Ecto neural progenitor cell (in vitro differentiated cells): ENCODE measurements at places on chromosomes 3 and 15.
A peak's percentile ranks its signal among the peaks of the same experiment; 100 is the strongest.

DNA sequence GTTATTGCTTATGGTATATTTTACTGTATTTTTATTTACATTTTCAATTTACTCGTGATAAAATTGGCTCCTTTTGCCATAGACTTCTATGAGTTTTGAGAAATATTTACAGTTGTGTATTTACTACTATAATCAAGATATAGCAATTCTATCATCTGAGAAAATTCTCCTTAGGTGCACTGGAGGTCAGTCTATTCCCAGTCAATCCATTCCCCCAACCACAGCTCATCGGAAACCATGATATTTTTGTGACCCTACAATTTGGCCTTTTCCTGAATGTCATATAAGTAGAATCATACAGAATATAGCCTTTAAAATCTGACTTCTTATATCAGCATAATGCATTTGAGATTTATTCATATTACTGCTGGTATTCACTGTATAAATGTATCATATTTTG lies 114.7 kb upstream of the LRTM1 start:
- DNase-seq, result no peak

- DNase-seq, result no peak
Measured at GRCh38 chr3:158470944-158471638, 99.9 kb upstream of the MLF1 start.

- no peak for DNase-seq
Measured at GRCh38 chr15:26972636-26973035, 1.7 kb downstream of the GABRG3 start.

DNA sequence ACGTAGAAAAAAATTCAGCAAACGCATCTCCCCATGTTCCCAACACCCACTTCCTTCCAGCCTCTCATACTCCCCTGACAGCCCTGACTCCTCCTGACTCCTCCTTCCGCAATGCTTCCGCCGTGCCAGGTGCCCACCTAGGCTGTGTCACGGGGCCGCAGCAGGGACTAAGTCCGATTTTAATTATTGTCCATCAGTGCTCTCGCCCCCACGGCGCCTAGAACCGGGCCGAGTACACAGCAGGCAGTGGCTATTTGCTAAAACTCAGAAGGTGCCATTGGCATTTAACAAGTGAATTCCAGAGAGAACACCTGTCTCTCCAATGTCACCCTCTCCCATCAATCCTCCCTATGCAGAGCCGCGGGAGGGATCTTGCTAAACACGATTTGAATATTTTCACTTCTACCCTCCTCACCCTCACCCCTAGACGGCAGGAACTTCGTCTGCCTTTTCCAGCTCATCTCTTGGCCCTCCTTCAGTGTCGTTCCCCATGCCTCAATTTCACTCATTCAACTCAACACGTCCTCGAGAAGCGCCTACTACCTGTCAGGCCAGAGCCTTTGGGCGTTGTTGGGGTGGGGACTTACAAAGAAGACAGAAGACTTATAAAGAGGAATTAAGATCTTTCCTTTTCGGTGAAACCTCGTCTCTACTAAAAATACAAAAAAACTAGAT lies 11.5 kb upstream of the SHF start:
- DNase-seq, result no peak

DNA sequence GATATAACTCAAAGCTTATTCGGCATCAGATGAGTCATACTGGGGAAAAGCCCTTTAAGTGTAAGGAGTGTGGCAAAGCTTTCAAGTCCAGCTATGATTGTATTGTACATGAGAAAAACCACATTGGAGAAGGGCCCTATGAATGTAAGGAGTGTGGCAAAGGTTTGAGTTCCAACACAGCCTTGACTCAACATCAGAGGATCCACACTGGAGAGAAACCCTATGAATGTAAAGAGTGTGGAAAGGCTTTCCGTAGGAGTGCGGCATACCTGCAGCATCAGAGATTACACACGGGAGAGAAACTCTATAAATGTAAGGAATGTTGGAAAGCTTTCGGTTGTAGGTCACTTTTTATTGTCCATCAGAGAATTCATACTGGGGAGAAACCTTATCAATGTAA lies 7.5 kb downstream of the ZNF621 start:
- DNase-seq, result no peak

- DNase-seq, result peak; percentile 69
Measured at GRCh38 chr3:157104928-157105652, 54.9 kb downstream of the CCNL1 start.

DNA sequence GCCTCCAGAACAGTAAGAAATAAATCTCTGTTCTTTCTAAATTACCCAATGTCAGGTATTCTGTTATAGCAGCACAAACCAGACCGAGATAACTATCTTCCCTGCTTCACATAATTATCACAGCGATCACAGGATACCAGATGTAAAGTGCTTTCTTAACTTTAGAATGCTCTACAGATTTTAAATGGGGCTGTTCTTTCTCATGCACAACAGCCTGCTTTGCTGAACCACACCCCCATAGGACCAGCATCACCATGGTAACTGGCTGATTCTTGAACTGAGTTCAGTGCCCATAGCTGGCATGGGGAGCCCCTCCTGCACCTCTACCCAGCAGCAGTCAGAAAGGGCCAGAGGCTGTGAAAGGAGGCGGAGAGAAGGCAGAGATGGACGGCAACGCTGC lies 7.8 kb downstream of the CD80 start:
- DNase-seq, result no peak

DNA sequence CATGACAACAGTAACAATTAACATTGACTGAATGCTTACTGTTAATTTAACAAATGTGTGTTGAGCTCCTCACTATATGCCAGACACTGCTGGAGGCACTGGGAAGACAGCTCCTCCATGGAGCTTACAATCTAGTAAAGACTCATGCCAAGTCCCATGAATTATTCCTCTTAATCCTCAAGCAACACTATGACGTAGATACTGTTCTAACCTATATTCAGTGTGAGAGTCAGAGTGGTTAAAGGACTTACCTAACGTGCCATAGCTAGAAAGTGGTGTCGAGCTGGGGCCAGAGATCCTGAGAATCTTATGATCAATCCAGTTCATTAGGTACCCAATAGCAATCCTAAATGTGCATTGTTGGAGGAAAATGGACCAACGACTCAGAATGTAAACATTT lies 43.6 kb downstream of the MYO1E start:
- DNase-seq, result no peak

DNA sequence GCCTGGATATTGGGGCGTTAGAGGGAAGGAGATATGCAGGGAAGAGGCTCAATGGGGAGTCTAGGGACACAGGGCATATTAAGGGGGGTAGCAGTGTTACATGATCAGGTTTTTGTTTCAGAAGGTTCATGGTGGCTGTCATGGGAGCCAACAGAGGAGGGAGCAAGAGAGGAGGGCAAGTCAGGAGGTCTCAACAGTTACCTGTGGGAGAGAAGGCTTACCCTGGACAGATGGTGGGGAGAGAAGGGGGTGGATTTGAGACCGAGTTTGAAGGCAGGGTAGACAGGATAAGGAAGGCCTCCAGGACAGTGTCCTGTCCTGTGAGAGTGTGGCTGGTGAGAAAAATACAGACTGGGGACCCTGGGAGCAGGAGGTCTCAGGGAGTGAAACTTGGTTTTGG lies 3.8 kb upstream of the WNT7A start:
- no peak for DNase-seq

DNA sequence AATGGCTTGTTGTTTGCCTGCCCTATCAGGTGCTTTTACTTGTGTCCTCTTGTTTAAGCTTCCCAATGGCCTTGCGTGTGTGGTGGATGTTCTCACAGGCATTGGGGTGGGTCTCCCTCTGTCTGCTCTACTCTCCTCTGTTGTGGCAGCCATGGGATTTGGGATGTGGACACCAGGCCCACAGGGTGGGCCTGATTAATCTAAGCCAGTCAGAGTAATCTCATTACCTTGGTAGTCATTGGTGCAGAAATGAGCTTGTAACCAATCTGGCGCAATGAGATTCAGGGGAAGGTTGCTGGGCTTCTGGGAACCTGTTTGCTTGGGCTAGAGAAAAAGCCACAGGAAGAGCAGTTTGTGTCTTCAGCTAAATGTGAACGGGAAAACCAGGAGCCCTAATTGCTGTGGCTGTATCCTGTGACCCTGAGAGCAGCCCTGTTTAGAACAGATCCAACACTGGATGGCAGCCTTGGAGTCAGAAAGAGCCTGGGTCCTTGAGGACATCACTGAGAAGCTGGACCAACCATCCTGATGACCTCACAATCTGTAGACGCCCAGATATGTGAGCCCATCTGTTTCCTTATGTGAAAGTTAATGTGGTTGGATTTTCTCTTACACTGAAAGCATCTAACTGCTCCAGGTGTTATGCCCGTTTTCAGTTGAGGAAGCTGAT lies 157.3 kb upstream of the UBE2E1 start:
- no peak for DNase-seq

- DNase-seq, result no peak
Measured at GRCh38 chr3:32048487-32049182, 57.8 kb upstream of the GPD1L start.

GRCh38 chr3:189457201-189457607 lies 174.0 kb upstream of the TP63 start:
- DNase-seq, result no peak

GRCh38 chr3:16741890-16742289 lies 136.7 kb upstream of the DAZL start:
- DNase-seq, result no peak
